ENCODE measurements at places on chromosomes 5 and 9.

DNA sequence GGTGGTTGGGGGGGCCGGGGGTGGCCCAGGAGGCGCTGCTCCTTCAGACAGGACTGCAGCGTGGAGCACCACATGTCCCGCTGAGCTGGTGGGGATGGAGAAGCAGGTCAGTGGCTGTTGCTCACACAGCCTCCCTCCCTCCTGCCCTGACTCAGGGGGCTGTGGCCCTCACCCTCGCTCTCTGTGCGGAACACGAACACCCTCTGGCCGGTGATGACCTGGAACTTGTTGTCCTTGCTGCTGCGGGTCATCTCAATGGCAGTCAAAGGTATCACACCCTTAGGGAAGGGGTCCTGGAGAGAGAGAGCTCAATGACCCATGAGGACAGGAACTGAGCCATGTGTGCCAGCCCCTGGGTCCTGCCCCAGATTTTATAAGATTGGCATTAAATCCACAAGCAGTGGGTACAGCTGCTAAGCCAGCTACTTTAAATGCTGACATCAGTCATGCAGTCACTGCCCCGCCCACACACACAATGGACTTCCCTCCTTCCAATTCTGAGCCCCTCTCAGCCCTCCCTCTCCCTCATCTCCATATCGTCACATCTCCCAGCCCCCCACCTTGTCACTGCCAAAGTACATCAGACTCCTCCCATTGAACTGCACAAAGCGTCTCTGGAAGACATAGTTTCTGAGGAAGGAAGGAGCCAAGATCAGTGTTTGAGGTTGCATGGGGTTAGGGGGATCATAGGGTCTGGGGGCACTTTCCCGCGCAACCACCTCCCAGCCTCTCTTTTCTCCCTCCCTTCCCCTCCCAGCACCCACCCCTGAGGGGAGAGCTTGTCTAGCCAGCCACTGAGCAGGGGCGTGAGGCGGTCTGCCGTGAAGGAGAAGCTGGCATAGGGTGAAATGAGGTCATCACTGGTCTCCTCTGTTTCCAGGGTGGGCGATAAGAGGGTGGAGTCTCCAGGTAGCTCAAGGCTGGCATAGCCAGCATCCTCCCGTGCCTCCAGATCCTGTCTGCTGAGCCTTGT is 8.9 kb downstream of the ARAP3 start:
- DNase-seq = no peak

DNA sequence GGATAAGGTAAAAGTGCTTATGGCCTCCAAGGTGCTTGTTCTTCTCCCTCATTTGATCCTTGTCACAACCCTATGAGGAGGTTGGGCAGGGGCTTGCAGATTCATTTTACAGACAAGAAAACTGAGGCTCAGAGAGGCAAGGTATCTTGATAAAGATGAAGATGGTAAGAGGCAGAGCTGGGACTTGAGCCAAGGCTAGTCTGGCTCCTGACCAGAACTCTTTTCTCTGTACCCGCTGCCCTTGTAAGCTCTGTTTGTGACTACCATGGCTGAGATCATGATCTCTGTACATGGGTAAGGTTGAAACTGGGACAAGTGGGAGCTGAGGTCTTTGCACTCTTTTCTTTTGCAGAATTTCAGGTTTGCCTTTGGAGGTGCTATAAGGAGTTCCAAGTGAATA is 33.6 kb downstream of the SEC61B start:
- no peak for DNase-seq

GRCh38 chr5:96969366-96969765 is 33.5 kb downstream of the LNPEP start:
- DNase-seq = no peak

DNA sequence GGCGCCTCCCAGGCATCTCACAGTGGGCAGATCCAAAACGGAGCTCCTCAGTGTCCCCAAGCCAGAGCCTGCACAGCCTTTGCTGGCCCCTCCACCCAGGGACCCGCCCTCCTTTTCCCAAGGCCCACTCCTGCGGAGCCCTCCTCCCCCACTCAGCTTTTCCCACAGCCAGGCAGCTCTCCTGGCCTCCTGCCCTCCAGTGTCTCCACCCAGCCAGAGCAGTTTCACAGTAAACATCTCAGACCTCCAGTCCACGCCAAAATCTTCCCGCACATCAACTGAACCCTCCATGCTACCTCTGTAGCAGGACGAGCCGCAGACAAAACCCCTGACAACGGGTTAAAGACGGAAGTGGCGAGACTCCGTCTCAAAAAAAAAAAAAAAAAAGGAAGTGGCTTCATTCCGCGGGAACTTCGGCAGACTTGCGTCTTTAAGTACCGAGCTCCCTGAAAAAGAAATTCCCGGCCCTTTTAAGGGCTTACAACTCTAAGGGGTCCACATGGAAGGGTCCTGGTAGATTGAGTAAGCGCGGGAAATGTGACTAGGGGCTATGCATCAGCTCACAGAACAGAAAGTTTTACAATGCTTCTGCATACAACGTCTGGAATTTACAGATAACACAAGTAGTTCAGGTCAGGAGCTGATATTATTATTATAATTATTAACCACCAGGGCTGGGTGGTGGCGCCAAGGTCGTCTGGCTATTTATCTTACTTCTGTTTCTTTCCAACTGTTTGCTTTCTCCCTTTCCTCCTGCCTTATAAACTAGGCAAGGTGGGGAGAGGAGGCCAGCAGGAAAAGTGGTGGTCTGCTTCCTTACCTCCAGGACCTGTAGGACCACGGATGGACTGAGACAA is 11.4 kb upstream of the GRIN1 start:
- no peak for DNase-seq

DNA sequence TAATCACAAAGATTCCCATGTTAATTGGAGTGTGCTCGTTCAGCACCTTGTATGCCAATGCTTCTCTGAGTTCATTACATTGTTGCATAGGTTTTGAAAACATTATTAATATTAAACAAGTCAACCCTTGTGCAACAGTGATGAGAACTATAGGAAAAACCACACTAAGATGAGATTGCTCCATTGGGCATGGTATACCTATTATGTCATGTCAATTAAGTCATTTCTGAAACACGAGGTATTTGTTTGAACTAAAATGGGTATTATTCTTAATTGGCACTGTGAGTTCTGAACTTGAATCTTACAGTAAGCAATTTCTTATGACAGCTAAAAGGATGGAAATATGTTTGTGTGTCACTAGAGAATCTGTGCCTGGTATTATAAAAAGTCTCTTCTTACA is 447.7 kb downstream of the EFNA5 start:
- DNase-seq = no peak

GRCh38 chr5:109453251-109453650 is 43.5 kb upstream of the PJA2 start:
- DNase-seq = no peak

DNA sequence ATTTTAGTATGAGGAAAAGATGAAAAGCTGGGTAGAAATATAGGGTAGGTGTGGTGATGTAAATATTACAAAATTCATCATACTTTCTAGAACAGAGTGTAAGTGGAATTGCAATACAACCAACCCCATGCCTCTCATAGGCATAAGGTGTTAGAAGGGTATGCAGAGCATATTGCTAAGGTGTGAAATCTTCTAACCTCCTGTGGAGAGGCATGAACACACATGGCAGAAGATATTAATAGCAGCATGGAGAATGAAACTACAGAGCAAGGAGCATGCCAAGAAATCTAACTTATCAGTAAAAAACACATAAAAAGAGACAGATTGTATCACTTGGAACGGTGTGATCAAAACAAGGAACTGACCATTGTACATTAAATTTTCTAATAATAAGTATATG is 441.5 kb downstream of the CDH18 start:
- DNase-seq = no peak

DNA sequence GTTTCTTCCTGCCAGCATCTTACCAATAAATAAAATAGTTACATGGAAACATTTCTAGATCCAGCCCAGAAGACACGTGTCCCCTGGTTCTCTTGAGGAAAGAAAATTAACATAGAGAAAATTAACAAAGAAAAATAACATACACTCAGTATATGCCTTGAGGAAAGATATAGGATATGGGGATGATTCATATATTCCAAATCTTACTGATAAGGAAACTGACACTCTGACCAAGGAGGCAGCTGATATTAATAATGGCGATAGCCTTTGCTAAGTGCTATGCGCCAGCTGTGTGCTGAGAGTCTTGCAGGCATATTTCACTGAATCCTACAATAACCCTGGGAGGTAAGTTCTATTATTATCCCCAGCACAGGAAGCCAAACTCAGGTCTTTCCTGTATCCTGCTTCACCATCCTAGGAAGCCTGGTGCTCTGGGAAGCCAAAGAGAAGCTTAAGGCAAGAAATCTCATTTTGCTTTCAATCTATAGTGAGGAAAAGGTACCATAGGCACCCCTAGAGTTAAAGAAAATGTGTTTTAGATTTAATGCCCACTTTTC is 302.7 kb upstream of the NREP start:
- DNase-seq = no peak

DNA sequence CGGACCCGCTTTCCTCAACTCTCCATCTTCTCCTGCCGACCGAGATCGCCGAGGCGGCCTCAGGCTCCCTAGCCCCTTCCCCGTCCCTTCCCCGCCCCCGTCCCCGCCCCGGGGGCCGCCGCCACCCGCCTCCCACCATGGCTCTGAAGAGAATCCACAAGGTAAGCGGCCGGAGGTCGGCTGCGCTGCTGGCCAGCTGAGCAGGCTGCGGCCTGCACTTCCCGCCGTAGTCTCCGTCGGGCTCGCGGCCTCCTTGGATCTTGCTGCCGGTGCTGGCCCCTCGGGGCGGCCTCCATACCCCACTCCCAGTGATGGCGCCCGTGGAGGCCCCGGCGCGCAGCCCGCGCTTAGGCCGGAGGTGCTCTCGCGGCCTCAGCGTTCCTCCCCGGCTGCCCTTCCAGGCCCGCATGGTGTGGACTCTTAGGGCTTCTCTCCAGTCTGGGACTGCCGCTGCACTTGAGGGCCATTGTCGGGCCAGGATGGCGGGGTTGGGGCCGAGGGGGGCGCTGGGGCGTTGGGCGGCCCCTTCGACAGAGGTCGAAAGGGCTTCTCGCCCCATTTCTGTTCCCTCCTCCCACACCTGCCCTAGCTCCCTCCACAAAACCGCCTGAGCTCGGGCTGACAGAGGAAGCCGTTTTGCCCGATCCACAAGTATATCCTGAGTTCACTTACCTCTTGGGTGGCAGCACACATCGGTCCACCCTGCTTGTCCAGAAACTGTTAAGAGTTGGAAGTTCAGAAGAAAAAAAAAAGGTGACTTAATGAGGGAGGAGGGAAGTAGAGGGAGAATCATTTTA is 714 bp downstream of the UBE2D2 start:
- DNase-seq = no peak

DNA sequence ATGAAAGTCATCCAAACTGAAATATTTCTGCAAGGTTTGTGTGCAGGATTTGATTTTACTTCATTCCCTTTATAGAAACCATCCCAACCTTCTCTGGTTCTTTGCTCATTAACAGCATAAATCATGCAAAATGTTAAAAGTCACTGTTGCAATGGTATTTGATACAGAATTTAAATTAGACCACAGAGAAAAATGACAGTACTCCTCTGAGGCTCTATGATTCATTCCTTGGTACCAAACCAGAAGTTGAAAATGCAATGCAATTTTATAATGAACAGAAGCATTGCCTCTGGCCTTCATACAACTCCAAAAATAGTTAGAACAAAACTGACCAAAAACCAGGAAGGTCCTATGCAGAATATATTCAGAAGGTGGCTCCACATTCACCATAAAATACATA is 607.1 kb downstream of the TLE1 start:
- DNase-seq = no peak

DNA sequence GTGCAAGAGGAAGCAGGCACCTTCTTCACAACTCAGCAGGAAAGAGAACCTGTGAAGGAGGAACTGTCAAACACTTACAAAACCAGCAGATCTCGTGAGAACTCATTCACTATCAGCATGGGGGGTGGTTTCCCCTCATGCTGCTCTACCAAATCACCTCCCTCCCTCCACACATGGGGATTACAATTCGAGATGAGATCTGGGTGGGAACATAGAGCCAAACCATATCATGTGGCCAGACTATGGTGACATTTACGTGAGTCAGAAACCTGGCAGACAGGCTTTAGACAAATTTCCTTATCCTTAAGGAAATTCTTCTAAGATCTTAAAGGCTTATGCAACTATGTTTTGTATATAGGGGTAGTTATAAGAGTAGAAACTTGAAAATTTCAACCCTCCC is 8.7 kb upstream of the AOPEP start:
- no peak for DNase-seq

DNA sequence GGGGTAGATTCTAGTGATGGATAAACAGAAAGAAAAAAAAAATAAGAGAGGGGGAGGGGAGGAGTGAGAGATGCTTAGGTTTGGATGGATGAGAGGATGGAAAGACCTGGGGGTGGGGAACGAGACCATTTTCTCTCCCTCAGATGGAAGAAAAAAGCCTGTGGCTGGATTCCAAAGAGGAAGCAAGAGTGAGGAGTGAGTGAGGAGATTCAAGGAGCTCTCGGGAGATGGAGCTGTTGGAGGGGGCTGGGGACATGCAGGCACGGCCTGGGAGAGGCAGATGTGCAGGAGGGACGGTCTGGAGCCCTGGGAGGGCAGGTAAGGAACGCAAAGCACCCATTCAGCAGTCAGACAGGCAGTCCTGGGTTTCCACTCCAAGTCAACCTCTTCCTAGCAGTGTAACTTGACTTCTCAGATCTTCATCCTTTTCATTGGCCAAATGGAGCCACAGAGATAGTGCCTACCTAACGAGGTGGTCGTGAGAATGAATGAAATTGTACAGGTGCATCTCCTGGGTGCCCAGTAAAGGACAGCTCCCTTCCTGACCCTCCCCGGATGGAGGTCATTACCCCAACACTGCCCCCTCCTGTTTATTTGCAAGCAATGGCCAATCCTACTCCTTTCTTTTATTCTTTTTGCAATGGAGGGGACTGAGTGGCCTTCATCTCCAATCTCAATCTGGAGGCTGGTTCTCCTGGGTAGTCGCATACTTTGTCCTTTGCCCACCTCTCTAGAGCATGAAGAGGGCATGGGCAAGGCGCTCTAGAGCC is 52.2 kb downstream of the PCDH1 start:
- DNase-seq = no peak

GRCh38 chr5:80712919-80713318 is 58.1 kb upstream of the DHFR start:
- DNase-seq = no peak

- DNase-seq = no peak
Measured at GRCh38 chr5:112014783-112015395, 257.9 kb upstream of the NREP start.

- DNase-seq = no peak
Measured at GRCh38 chr9:30015073-30015472, 2369.4 kb upstream of the ACO1 start.

GRCh38 chr5:1749346-1750124 is 50.1 kb downstream of the MRPL36 start:
- DNase-seq = no peak

DNA sequence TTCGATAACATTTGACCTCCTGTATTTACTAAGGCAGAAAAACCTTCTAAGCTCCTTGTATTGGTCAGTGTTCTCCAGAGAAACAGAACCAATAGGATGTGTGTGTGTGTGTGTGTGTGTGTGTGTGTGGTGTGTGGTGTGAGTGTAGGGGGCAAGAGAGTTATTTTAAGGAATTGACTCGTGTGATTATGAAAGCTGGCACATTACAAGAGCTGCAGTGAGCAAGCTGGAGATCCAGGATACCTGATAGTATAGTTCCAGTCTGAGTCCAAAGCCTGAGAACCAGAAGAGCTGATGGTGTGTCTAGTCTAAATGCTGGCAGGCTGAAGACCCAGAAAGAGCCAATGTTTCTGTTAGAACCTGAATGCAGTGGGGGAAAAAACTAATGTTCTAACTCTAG is 21.2 kb upstream of the PIK3R1 start:
- DNase-seq = no peak

- DNase-seq = no peak
Measured at GRCh38 chr5:56257010-56257409, 23.9 kb upstream of the ANKRD55 start.
